ENCODE measurements at places on chromosomes 3 and 15.

- DNase-seq = no peak
Observed at GRCh38 chr3:188319569-188319968, 165.6 kb downstream of the LPP start.

- no peak for DNase-seq
Observed at GRCh38 chr3:128845119-128845777, 34.2 kb upstream of the ACAD9 start.

DNA sequence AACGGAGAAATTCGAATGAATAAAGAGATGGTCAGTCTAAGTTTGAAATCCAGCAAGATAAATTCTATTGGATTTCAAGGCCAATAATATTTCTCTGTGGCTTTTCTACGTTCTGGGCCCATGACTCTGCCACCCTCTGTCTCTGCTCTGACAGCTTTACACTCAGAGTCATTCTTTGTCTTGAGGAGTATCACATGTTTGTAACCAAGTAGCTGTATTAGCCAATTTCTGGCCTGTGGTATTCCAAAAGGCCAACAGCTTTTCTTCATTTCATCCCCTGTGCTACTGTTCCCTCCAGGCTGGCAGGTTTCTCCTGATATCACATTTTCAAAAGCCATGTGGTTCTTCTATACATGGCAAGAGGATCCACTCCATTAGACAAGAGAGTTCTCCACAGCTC lies 324.1 kb upstream of the CNTN4 start:
- no peak for DNase-seq

DNA sequence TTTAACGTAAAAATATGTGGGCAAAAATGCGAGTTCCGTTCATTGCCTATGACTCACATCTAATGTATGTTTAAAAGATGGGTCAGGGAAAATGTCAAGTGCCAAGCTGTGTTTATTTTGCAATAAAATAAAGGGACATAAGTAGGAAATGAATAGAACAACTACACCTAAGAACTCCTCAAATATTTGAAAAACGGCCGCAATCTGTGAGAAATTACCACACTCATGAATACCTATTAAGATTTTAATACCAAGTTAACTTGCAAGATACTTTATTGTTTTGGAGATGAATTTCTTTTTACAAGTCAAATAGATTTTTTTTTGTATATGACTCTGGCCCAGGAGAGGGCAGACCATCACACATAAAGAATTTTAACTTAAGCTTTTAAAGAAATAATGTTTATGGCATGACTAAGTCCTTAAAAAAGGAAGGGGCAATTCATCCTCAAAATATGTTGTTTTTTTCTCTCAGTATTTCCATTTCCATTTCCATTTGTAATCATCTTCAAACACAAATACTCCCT lies 152.7 kb downstream of the SUCNR1 start:
- no peak for DNase-seq

GRCh38 chr3:133781570-133781969 lies 24.0 kb upstream of the SRPRB start:
- no peak for DNase-seq

GRCh38 chr3:118802325-118803095 lies 232.1 kb downstream of the IGSF11 start:
- DNase-seq = no peak

DNA sequence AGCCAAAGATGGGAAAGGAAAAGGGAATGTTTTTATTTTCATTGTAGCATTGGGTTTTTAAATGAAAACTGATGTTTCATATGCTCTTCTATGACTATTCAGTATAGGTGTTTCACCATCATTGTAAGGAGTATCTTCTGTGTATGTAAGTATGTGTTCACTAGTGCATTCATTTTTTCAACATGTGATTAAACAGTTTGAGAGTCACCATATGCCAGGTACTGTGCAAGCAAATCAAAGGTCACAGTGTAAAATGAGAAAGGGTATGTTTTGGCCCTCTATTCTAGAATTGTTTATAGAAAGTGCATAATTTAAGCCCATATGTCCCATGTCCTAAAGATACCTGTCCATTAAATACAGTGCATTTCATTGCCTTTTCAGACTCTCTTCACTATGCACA lies 207.2 kb downstream of the ZBTB20 start:
- no peak for DNase-seq
